ENCODE measurements at places on chromosomes 1 and 21. TPM values are rescaled to one million over a fixed set of nuclear protein-coding genes. Genes with fewer than 3 reads are reported as not detected.
A peak's percentile ranks its signal among the peaks of the same experiment; 100 is the strongest.

MYOG gene
- total RNA-seq: not detected

DNA sequence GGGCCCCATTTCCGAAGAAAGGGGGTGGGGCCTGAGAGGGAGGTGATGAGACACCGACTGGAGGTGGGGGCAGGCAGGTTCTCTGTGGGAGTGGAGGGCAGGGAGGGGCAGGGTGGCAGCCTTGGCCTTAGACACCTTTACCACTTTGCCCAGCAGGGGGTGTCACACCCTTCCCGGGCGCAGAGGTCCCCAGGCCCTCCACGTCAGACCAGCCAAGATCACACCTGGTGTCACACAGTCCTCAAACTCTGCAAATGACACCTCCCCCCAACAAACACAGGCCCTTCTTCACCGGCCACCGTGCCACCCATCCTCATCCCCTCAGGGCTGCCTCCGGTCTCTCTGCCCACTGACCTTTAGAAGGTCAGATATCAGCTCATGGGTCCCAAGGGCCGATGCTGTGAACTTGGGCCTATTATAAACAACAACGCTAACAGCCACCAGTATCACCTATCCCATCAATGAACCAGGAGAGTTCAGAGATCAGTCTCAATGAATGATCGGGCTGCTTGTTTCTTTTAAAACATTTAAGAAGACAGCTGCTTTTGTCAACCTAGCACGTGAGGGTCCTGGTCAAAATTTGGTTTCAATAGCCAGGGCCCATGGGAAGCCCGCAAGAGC lies 103.9 kb downstream of the CASZ1 start:
- DNase-seq: no peak

ANGPTL3 gene
- total RNA-seq: not detected

DNA sequence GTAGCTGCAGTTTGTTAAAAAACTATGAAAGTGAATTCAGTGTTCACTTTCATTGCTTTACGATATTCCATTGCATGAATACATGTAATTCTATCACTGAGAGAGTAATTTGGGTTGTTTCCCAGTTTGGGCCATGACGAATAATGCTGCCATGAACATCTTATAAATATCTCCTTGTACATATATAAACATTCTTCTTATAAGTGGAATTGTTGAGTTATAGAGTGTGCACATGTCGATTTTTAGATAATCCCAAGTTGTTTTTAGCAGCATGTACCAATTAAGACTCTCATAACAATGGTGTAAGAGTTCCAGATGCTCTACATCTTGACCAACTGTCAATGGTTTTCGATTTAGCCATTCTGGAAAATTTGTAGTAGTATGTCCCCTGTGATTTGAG lies 40.9 kb downstream of the ALG6 start:
- DNase-seq: no peak

GRCh38 chr1:196655071-196655470 lies 3.2 kb downstream of the CFH start:
- no peak for DNase-seq

DNA sequence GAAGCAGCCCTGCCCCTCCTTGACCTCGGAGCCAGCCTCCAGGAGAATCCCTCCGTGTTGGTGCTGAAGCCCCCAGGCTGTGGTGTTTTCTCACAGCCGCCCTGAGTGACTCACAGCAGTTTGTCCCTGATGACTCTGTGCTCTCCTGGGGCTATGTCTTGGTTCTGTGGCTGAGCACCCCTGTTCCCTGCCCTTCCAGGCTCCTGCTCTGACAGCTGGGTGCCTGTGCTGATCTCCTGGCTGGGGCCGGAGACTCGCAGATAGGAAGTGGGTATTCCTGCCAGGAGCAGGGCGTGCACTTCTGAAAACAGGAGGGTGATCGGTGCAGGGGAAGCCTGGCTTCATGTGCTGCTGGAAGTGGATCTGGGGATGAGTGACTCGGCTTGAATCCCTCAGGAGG lies 34.5 kb downstream of the POFUT2 start:
- no peak for DNase-seq

- no peak for DNase-seq
Measured at GRCh38 chr1:234246638-234247116, 126.6 kb upstream of the COA6 start.

- no peak for DNase-seq
Measured at GRCh38 chr1:176949033-176949662, 215.4 kb downstream of the ASTN1 start.

DNA sequence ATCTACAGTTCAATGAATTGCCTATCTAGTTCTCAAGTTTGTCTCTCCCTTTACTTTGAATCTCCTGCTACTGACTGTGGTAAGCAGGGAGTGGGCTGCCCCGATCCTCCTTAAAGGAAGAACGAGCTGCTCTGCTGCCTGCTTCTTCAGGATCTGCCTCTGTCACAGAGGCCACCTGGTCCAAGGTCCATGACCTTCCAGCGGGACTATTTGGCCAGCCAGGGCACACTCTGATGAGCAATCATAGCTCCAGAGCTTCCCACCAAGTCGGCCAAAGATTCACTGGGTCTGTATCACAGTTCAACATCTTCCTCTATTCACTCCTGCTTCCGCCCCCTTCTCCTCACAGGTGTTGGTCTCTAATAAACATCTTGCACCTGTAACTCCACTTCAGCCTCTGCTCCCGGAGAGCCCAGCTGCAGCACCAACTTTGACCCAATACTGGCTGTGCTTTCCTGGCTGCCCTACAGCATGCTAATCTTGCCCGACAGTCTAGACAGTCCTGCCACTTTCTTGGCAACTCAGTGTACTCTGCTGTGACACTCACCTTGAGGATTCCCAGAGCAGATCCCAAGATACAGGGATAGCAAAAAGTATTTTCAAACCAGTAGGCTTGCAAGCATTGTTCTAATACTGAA lies 16.9 kb upstream of the MAP10 start:
- DNase-seq: no peak

- no peak for DNase-seq
Measured at GRCh38 chr1:245588116-245588639, 433.4 kb downstream of the KIF26B start.

- DNase-seq: peak; percentile 57
Measured at GRCh38 chr1:109768820-109769219, 5.1 kb upstream of the EPS8L3 start.

- DNase-seq: no peak
Measured at GRCh38 chr1:89436856-89437255, 73.0 kb downstream of the GBP6 start.

TMPRSS3 gene
- not detected for total RNA-seq

DNA sequence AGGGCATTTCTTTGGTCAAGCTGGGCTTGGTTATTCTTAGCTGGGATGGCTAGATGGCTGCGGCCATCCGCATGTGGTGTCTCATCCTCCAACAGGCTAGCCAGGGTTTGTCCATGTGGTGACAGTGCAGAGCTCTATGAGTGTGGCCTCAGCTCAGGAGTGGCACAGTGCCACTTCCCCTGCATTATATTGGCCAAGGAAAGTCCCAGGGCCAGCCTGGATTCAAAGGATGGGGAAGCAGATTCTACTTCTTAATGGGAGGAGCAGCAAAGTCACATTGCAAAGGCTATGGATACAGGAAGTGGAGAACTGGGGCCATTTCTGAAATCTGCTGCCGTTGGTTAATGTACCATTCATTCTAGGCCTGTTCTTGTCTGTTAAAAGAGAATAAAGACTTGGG lies 34.4 kb downstream of the STUM start:
- DNase-seq: peak; percentile 26

DNA sequence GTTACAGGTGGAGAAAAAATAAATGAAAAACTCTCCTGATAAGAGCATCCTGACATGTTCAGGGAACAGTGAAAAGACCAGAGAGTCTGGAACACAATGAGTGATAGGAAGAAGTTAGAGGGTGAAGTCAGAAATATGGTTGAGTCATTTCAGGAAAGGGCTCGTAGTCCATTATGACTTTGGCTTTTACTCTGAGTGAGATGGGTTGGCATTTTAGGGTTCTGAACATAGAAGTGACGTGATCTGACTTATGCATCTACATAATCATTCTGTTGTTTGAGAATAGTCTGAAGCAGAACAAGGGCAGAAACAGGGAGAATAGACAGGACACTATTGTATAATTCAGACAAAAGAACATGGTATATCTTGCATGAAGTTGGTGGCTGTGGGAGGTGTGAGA lies 5.8 kb downstream of the HMCN1 start:
- DNase-seq: no peak

DNA sequence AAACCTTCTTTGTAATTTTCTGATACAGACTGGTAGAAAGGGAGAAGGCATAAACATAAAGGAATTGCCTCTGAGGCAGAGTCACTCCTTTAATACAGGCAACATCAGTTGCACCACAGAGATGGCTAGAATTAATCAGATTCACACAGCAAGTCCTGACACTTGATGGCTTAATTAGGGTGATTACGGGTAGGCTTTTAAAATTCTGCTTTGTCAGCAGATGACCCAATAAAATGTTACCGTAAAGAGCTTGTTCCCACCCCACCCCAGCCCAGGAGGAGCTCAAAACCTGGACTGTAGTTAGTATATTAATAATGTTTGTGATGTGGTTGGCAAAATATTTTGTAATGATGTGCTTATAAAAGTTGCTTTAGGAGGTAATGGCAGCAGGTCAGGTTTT lies 9.3 kb upstream of the BTG3 start:
- DNase-seq: no peak

Data from chondrocyte (in vitro differentiated cells).